ENCODE measurements at places on chromosomes 5 and 9. TPM values are rescaled to one million over a fixed set of nuclear protein-coding genes. Genes with fewer than 3 reads are reported as not detected.

The LYSMD3 gene
- total RNA-seq: 17.2 TPM

The CARD6 gene
- 2.0 TPM for total RNA-seq

The CTNND2 gene
- total RNA-seq: not detected

The ZNG1A gene
- 52.7 TPM for total RNA-seq

The DPH7 gene
- 38.3 TPM for total RNA-seq

The C1QTNF3 gene
- total RNA-seq: 0.92 TPM

The SLC27A6 gene
- not detected for total RNA-seq

The PCDHGA9 gene
- total RNA-seq: not detected

The PNPLA7 gene
- 3.4 TPM for total RNA-seq

The ZBTB6 gene
- total RNA-seq: 10.5 TPM

All from activated CD8-positive, alpha-beta memory T cell treated with anti-CD3 and anti-CD28 coated beads for 36 hours (primary cell).